ENCODE measurements at places on chromosomes 16 and 17. TPM values are rescaled to one million over a fixed set of nuclear protein-coding genes. Genes with fewer than 3 reads are reported as not detected.

GRCh38 chr16:76882105-76882504 lies 308.9 kb upstream of the MON1B start:
- DNase-seq = no peak

DNA sequence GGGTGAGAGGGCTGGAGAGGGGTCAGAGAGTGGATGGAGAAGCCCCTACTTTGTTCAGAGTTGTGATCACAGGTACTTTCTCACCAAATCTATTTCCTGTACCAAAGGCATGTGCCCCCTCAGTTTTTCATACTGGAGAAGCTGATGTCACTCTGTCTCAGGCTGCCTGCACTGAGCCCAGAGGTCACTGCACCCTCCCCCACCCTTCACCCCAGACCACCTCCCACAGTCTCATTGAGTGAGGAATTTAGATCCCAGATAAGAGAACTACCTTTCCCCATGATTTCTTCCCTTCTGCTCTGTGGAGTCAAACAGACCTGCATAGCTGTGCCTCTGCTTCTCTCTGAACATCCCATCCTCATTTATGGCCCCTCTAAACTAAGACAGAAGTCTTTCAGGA lies 140.0 kb upstream of the IRX6 start:
- no peak for DNase-seq

The TSPOAP1 gene
- 19.4 TPM for total RNA-seq

DNA sequence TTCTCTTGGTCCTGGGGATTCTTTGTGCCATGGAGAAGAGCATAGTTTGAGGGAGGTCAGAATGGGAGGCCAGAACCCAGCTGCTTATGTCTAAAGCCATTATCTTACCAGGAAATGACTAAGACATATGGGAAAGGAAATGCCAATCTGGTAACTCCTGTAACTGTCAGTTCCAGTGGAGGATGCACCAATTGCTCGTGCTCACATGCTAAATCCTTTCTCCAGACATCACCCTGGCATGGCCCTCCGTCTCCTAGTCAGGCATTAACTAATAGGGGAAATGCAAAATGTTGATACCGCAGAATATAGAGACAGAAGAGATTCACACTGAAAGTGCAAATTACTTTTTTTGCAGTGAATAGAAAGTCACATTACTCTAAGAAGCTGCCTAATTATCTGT lies 255.6 kb upstream of the HSBP1 start:
- no peak for DNase-seq

DNA sequence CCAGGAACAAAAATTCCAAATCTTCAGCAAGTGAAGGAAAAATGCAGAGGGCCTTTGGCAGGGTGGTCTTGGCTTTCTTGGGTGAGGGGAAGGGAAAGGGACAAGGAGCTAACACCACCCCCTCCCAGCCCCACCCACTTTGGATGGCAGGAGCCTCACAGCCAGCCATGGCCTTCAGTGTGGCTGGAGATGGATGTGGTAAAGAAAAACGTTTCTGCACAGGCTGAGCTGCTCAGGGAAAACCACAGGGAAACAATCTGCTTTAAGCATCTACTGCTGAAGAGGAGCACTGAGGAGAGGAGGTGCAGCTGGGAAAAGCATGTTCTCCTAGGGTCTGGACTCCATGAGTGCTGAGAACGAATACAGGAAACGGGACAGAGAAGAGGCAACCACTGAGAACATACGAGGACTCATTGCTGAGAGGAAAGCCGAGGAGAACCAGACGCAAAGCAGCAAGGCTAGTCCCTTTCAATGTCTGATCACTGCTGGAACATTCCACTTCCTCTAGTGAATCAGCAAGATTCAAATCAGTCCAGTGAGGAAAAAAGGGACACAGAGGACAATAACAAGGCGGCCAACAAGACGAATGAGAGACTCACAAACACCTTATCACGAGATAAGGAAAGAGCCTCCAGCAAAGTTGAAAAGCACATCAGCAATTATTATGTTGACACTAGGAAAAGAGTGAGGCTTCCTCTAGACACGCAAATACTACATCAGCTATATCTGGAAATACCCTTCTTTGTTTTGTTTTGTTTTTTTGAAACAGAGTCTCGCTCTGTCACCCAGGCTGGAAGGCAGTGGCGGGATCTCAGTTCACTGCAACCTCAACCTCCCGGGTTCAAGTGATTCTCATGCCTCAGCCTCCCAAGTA lies 41.7 kb downstream of the ZZEF1 start:
- no peak for DNase-seq

The HOXB8 gene
- not detected for total RNA-seq

DNA sequence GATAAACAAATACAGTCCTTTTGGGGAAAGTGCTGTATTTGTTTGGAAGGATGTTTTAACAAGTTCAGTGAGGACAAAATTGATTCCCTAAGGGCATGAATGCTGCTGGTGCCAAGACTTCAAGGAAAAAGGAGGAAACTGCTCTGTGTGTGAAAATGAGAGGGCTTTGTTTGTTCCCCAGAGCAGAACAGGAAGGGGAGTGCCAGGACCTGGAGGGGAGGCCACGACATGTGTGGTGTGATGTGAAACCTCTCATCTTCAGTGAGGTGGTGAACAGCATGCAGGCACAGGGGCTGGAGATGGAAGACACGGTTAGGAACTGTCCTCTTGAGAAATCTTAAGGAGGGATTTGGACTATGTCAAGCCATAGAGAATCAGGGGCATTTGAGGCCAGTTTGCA lies 46.6 kb upstream of the GRIN2A start:
- no peak for DNase-seq

- peak; percentile 91 for DNase-seq
These were observed 23.2 kb downstream of the TMEM92 start for GRCh38 chr17:50297407-50297865.

The MT1F gene
- total RNA-seq = 0.71 TPM

DNA sequence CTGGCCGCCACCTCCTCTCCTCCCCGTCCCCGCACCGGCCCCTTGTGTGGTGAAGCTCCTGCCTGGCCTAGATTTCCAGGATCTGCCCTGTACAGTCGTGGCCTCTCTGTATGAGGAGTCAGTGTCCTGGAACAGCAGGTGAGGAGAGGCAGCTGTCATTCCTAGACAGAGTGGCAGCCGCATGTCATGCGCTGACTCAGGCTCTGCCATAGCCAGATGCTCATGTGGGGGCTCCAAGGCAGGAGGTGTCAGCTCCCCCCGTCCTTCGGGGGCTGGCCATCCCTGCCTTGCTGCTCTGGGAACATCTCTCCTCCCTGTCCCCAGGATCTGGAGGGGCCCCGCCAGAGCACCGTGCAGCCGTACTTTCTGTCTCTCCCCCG lies 60.4 kb downstream of the BAIAP2 start:
- DNase-seq = no peak

DNA sequence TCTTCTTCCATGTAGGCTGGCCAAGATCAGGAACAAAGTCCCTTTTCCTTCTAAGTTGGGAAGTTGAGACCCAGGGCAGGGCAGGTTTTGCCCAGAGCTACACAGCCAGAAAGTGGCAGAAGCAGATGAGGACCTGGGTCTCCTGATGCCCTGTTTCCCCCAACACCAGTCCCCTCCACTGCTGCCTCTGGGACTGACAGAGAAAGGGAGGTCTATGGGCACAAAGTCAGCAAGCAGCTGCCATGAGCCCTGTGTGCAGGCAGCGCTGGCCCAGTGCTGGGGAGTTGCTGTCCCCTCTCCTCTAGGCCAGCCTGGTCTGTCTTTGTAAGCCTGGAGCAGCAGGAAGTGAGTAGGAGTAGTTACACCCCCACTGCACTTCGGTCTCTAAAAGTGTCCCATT lies 46.9 kb upstream of the NKD1 start:
- DNase-seq = peak; percentile 15

DNA sequence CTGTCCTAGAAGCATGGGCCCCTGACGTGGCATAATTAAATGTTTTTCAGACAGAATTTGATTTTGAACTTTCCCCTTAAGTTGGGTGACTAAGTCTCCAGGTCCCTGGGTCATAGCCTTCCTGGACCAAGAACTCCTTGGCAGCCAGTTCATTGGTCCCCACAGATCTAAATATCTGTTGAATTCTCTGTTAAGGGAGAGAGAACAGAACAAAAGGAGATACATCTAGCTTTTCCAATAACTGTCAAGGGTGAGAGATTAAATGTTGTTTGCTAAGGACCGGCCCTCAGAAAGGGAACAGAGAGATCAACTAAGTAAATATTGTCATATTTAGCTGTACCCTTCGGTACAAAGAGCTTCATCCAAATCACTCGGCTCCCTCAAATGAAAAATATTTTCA lies 78.2 kb upstream of the NOL11 start:
- DNase-seq = no peak

GRCh38 chr17:68378268-68379176 lies 78.8 kb downstream of the WIPI1 start:
- DNase-seq = peak; percentile 98

The HES7 gene
- not detected for total RNA-seq

The DYNLRB2 gene
- 1.9 TPM for total RNA-seq

The OR2C1 gene
- not detected for total RNA-seq

The ZACN gene
- 0.16 TPM for total RNA-seq

GRCh38 chr17:38560503-38561318 lies 45.0 kb downstream of the SRCIN1 start:
- no peak for DNase-seq

DNA sequence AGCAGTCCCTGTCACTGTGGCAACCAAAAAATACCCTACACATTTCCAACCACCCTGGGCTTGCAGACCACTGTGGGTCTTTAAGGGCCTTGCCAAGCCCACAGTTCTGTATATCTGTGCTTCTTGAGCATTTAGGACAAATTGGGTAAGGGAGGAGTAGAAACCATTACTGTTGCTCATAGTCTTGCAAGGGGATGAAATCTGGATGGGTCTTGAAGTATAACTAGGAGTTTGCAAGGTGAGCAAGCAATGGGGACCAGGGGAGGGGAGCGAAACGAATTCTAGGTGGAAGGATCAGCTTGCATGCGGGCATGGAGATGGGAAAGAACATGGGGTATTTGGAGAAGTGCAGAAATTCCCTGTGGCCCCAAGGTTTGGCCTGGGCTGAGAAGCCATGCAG lies 202.9 kb downstream of the RAB11FIP4 start:
- no peak for DNase-seq

- DNase-seq = no peak
These were observed 32.8 kb downstream of the WNT3 start for GRCh38 chr17:46785696-46786095.

The CX3CL1 gene
- 18.6 TPM for total RNA-seq

DNA sequence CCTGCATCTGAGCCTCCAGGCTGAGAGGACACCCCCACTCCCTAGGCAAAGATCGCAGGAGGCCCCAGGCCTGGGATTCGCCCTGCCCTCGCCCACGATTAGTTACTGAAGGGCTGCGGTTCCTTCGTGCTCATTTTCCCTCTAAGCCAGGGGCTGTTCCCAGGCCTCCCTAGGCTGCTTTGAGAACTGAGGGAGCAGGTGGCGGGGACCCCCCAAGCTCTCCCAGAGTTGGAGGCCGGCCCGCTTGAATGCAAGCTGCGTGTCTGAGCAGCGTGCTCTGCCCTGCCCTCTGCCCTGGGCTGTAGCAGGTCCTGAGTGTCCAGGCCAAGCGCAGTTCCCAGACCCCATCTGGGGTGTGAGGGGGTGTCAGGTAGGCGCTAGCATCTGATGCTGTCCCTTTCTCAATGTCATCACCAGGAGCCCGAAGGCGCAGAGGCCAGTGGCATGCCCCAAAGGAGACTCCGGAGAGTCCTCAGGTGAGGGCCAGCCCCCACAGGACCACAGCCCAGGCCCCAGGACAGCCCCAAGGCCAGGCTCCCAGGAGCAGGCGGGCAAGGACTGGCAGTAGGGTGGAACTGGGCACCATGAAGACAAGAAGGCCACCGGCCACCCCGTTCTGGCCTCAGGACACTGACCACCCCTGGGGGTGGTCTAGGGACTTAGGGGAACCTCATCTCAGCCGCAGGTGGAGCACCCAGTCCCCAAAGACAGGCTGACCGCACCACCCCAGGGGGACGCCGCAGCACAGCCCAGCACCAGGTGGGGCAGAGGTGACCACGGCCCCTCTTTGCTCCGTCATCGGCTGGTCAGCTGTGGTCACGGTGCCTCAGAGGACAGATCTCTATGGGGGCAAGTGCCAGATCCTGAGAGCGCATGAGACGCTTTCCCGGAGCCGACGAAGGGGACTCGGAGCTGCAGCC lies 14.6 kb downstream of the ENDOV start:
- no peak for DNase-seq

DNA sequence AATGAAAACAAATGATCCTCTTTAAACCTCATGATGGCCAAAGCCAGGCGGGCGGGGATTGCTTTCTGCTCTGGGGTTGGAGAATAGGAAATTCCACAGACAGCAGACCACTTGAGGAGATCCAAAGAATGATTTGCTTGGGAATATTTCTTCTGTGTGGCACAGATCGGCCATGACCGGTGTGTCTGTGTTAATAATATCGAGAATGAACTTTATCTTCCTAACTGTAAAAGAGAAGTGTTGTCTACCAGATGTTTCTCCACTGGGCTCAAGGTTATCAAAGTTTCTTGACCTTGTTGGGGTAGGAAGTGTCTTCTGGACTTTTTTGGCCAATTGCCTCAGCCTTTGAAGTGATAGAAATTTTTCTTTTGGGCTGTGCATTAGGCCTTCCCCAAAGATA lies 186.6 kb upstream of the ZFHX3 start:
- DNase-seq = no peak

- no peak for DNase-seq
These were observed 39.9 kb upstream of the IRX6 start for GRCh38 chr16:55283812-55284717.

DNA sequence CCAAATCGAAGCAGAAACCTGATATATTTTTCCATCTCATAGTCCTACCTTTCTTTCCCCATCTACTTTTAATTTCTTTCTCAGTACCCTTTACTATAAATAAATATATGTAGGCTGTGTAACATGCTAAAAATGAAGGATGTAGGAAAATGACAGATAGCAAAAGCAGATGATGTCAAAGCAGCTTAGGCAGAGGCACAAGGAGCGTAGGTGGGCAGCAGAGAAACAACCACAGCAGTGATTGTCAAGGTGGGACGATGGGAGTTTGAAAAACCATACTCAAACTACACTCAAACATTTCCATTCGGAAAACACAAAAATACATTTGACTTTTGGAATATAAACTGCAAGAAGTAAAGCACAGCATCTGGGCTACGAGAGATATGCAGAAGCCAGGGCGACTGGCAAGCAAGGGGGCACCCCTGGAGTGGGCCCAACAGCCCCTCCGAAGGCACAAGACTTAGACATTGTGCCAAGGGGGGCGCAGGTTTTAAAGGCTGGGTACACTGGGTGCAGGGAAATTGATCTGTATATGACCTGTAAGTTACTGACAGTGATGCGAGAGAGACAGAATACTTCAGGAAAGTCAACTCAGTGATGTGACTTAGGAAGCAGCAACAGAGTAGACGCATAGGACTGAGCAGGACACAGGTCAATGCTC lies 31.1 kb downstream of the SNN start:
- DNase-seq = no peak

DNA sequence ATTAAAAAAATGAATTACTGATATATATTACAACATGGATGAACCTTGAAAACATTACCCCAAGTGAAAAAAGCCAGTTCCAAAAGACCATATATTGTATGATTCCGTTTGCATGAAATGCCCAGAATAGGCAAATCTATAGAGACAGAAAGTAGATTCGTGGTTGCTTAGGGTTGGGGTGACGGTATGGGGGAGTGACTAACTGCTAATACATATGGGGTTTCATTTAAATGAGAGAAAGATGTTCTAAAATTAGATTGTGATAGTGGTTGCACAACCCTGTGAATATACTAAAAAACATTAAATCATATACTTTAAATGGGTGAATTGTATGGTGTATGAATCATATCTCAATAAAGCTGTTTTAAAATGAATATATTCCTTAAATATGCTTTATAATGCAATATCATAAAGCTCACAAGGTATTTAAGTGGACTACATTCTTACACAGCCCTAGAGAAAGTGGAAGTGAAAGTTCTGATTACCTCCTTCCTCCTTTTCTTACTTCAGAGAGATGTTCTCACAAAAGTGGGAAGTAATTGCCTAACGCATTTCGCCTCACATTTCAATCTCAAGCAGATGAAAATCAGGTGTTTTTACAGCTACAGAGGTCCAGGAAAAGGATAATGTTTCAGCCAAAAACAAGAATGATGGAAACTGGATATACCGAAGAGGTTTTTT lies 142.7 kb upstream of the GNAO1 start:
- DNase-seq = no peak

Measured in sigmoid colon (tissue), 7 donors.